ENCODE measurements at places on chromosomes 5 and 9.
A peak's percentile ranks its signal among the peaks of the same experiment; 100 is the strongest.

DNA sequence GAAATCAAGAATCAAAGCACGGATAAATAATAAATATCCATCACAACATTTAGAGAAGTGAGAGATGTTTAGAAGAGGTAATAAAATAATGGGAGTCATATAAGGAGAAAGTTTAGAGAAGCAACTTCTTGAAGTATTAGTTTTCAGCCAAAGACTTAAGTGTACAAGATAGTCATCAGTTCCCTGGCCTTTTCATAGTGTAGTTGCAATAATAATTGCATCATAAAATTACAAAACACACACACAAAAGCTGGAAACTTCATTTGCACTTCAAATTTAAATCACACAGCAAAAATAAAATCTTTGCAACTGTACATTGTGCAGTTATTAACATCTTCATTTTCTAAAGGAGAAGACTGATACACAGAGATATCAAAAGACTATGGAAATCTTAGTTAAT, 319.1 kb upstream of the RGMB start:
- DNase-seq: no peak

DNA sequence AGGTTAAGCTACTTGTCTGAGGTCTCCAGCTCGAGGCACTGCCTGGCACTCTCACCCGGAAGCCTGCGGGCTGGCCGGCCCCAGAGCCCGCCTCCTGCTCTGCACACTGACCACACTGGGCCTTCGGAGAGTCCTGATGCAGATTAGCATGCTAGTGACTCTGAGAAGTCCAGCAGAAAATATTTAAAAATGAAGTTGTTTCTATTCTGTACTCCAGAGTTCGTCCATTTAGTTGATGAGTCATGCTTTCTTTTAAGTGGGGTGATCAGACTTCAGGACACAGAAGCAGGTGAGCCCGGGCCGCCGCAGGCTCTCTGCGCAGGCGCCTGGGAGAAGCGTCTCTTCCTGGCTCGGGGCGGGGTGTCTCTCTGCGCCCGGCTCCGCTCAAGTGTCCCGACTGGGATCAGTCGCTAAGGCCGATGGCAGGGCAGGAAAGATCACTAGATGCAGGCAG, 32.5 kb downstream of the FAM240B start:
- DNase-seq: no peak

GRCh38 chr5:25544652-25545249, 900.0 kb upstream of the CDH10 start:
- DNase-seq: no peak

- no peak for DNase-seq
Measured at GRCh38 chr9:97694769-97695168, 2.4 kb downstream of the XPA start.

GRCh38 chr9:69175486-69175885, 1.4 kb downstream of the TJP2 start:
- no peak for DNase-seq

DNA sequence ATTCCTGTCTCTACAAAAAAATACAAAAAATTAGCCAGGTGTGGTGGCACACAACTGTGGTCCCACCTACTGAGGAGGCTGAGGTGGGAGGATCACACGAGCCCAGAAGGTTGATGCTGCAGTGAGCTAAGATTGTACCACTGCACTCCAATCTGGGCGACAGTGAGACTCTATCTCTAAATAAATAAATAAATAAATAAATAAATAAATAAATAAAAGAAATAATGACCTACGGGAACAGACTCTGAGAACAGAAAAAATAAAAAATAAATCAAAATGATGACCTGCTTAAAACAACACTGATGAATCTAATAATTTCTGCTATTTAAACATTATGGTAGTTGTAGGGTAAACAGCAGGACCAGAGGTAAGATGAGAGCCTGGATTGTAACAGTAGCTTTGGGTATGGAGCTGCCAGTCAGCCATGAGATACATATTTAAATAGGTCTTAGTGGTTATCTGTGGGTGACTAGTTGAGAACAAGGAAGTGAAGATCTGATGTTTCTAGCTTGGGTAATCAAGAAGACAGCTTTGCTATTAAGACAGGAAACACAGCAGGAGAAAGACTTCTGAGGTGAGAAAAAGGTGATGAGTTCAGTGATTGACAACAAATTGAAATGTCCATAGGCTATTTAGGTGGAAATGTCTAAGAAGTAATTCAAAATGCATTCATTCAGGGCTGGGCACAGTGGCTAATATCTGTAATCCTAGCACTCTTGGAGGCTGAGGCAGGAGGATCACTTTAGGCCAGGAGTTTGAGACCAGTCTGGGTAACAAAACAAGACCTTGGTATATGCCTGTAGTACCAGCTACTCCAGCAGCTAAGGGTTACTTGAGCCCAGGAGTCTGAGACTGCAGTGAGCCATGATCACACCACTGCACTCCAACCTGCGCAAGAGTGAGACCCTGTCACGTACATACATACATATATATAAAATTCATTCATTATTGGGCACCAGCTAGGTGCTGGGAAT, 11.0 kb downstream of the RNF145 start:
- peak; percentile 56 for DNase-seq

DNA sequence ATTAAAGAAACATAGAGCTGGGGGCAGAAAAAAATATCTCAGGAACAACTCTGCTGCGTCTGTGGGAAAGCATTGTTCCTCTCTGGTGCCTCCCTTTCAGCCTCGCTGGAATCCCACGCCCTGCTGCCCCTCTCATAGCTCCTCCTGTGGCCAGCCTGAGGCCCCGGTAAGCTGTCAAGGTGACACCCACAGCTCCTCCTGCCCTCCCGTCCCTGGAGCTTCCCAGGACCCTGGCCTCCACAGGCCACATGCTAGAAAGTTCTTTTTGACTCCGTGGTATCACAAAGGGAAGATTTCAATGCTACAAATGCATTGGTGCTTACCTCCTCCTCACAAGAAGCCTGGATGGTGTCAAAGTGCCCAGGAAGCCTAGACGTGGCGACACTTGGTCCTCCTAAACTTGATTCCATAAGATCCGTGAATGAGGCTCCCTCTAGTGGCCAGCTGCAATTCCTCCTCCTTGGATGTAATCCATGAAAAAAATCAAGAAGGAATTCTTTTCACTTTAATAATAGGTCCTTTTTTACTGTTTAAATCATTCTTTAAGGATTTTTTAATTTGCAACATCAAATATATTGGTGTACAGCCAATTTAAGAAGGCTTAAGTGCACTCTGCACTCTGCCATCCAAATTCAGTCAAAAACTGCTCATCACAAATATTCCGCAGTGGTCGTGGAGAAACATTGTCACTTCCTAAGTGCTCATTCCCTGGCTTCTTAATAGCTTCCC, 104.9 kb downstream of the CFAP90 start:
- no peak for DNase-seq
